Hepatocyte (in vitro differentiated cells): ENCODE measurements at places on chromosomes 6 and 20. TPM values are rescaled to one million over a fixed set of nuclear protein-coding genes. Genes with fewer than 3 reads are reported as not detected.

DNA sequence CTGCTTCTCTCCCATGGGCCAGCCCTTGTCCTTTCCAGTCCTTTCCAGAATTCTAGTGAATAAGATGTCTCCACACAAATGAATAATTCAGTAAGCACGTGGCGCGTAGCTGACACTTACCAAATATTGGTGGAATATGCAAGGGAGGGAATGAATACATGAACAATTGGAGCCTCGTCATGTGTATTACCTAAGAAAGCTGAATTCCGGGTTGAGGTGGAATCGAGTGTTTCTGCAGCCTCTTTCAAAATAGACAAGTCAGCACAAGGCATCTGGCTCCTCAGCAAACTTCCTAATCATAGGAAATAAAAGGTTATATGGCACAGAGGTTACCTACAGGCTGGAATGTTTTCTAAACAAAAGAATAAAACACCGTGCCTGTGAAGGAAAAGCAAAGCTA, 47.0 kb upstream of the NT5E start:
- DNase-seq = no peak

DNA sequence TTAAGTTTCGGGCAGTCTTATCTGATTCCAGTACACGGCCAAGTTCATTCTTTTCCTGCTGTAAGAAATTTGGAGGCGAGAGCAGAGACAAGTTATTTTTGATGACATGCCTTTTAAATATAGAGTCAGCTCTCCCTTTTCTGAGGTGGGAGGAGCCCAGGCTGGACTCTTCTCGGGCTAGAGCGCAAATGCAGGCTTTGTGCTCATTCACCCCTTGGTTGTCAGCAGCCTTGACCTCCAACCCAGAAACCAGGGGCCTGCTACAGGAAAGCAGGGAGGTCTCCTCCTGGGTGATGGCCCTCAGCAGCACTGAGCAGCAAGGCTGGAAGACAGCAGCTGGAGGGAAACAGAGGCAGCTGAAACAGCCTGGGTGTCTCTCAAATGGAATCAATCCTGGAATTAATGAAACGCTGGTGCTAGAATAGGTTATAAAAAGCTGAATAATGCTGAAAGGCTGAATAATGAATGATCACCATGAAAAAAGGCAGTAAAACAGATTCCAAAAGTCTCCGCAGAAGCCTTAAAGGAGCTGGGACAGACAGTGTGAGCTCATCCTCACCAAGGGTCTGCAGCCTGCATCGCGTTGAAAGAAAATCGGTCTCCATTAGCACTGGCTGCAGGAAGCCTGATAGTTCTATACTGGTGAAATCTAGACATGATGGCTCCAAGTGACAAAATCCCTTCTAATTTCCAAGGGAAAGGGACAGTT, 28.2 kb upstream of the ECI2 start:
- DNase-seq = no peak

- DNase-seq = no peak
Measured at GRCh38 chr20:44785768-44786167, 24.6 kb downstream of the RIMS4 start.

GRCh38 chr6:169847901-169848311, 96.5 kb downstream of the ERMARD start:
- DNase-seq = no peak

- no peak for DNase-seq
Measured at GRCh38 chr6:30824698-30825097, 59.6 kb upstream of the DDR1 start.

GRCh38 chr6:168537540-168537884, 96.5 kb downstream of the SMOC2 start:
- DNase-seq = no peak

GRCh38 chr6:38776515-38776914, 61.4 kb downstream of the DNAH8 start:
- DNase-seq = no peak

DNA sequence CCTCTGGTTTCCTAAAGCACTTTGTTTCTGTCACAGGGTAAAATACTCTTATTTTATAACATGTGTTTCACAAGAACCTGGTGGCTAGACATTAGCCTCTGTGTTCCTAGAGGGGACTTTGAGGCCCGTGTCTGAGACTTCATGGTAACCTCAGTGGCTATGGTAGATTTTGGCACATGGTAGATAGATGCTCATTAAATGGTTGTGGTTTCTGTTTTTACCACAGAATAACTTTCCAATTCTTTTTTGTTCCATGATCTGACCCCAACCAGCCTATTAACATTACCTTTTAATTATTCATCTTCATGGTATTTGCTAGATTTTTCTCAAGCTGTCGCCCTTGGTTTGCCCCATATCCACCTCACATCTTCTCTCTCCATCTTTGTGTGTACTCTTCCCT, 34.3 kb downstream of the CCN2 start:
- no peak for DNase-seq

DNA sequence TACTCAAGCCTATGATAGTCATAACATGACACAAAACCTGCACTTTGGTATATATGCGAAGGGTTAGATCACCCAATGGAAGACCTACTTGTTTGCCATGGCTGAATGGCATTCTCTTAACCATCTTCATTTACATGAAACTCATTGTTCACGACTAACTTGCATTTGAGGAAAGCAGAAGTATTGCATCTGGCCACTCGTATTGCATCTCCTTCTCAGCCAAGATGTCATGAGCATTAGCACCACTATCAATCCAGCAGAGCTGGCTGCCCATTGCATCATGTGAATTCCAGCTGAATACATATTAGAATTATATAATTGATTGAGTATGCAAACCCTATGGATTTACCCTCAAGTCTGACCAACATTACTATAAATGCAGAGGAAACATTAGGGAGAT, 390.2 kb downstream of the LAMA2 start:
- no peak for DNase-seq

DNA sequence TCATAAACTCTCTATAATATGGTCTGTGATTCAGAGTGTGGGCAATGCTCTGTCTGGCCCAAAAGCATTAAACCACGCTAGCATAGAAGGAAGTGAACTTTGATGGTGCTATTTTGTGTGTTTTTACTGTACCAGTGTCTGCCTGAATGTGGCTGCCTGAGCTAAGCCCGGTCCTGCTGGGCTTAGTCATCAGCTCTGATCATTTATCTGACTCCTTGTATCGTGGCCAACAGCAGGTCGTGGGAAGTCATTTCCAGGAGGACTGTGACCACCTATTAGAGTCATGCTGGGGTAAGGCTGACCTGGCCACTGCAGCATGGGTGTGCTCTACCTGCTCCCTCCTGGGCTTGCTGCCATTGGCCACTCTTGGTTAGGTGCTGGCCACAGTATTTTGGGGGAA, 239.1 kb upstream of the CEP162 start:
- DNase-seq = peak; percentile 25

GRCh38 chr20:63785691-63786131, 45.4 kb downstream of the ZBTB46 start:
- no peak for DNase-seq

GRCh38 chr6:32175322-32175710, 568 bp downstream of the AGPAT1 start:
- no peak for DNase-seq

GRCh38 chr6:45795678-45796077, 220.0 kb downstream of the CLIC5 start:
- DNase-seq = no peak

DNA sequence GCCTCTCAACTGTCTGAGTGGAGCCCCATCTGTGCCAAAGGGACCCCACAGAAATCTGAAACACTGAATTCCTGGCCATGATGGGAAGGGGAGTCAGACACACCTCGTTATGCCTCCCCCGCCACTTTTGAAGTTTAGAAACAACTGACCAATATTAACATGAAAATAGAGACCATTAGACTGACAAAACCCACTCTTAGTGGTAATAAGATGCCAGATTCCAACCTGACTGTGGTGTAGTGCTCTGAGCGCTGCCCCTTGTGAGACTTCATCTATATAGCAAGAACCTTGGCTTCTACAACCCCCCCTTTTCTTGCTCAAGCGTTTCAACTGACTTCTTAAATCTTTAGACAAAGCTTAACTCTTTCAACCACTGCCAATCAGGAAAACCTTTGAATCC, 46.1 kb upstream of the UNC93A start:
- no peak for DNase-seq

The CCDC167 gene
- total RNA-seq = 17.8 and 32.5 TPM in 2 replicates

GRCh38 chr6:154319231-154319858, 37.3 kb downstream of the IPCEF1 start:
- DNase-seq = peak; percentile 16

DNA sequence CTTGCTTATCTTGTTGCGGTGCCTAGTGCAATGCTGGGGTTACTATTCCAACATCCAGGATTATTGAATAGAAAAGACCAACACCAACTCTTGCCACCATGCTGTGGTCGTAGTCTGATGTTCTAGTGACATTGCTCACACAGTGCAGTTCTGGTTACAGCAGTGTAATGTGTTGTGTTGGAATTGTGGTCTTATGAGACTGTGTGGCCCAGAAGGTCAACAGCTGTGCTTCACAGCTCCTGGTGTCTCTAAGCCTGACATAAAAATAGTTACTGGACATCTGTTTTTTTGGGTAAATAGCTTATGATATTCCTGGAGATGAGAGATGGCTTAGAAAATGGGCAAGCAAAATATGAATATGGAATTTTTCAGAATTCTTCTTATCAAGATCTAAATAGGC, 57.6 kb downstream of the SLC22A2 start:
- no peak for DNase-seq

DNA sequence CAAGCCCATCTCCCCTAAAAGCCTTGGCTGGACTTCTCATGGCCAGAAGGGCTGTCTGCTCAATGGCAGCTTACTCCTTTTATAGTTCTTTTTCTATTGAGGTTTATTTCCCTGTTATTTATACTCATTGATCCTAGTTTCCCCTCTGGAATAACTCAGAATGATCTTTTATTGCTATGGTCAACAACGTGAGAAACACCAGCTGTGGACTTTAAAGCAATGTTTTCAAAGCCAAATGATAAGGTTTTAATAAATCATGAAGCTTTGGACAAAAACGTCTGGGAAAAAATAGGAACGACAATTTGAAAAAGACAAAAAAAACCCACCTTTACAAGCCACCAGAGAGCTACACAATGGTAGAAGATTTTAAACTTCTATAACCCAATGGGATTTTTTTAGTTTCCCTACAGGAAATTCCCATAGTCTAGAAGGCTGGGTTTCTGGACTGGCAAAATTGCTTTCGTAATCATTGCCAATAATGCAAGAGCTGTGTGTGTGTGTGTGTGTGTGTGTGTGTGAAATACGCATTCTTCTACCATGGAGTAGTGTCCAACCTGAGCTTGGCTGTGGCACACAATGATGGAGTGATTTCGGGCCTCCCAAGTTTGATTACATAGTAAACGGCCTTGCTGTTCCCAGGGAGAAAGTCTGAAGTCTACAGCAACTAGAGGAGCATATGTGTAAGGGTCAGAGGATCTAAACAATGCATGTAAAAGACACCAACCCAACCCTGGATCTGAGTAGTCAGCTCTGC, 396.0 kb downstream of the SYNE1 start:
- no peak for DNase-seq

- DNase-seq = no peak
Measured at GRCh38 chr6:44278315-44278714, 8.1 kb downstream of the TMEM151B start.

DNA sequence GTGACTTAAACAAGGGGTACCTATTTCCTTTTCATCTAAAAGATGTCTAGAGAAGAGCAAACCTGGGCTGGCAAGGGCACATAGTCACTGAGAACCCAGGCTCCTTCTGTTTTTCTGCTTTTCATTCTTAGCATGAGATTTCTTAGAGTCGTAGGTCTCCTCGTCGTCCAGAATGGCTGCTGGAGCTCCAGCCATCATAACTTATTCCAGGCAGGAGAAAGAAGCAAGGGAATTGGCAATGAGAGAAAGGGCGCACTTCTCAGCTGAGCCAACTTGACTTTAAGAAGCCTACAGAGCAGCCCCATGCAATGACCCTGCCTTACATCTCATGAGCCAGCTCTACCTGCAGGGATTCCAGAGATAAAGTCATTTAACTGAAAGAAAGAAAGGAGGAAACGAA, 213.4 kb downstream of the BMP7 start:
- DNase-seq = no peak

DNA sequence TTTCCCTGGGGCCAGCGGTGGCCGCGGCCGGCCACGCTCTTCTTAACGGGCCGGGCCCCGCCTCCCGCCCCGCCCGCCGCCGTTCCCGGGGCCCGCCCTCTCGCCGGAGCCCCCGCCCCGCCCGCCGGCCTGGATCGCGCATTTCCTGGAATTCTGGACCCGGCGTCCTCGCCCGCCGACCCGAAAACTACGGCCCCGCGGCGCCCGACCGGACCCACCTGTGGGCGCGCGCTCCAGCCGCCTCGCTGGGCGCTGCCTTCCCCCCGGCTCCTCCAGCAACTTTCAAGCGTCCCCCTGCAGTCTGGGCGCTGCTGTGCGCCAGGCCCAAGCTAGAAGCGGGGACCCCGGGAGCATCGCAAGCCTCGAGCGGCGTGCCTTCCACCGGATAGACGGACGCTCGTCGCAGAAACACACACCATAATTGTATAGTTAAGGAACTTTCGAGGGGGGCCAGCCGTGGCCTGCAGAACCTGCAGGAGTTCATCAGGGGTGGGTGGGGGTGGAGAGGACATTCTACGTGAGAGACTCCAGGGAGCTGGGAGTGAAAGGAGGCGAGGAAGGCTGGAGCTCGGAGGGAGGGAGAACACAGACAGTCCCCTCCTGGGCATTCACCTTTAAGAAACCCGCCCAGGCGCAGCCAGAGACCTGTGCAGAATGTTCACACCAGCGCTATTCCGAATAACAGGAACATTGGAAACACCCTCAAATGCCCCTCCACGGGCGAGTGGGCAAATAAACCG, at the start of gene ADA:
Gene ADA, minus strand, starts transcription at position 16 of the 740 bp plus-strand sequence. CDS start 92 bp downstream, outside the sequence.
- peak; percentile 76 for DNase-seq
